HuH-7 (cell line): ENCODE measurements at places on chromosomes 1 and 21.

GRCh38 chr1:226044514-226045101 is 17.9 kb upstream of the H3-3A start:
- no peak for DNase-seq

DNA sequence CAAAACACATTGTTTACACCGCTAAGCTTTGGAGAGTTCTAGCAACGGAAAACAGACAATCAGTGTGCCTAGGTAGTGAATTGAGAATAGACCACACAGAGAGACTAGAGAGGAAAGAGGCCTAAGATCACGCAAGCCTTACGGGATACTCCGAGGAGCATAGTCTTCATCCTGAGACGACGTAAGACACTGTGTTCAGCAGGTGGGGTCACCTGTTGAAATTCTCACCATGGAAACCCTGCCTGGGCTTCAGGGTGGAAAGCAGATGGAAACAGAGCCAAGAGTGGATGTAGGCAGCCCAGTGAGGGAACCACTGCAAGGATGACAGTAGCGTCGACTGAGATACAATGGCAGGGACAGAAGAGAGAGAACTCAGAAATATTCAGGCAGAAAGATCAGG is 40.2 kb downstream of the COA6 start:
- DNase-seq, result no peak

DNA sequence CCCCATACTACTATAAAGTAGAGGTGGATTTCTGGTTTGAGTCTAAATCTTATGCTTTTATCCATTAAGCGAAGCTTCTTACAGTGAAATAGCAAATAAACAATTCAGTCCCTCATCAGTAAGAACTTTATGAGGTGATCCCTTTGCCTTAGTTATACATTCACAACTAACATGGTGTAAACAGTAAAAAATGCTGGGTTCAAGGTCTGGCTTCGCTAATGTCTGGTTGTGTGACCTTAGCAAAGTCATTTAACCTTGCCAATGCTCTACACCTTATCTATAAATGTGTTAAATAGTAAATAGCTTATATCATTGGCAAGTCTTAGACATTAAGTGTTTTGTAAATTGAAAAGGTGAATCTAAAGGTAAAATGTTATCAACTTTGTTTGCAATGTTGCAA is 475.4 kb downstream of the LMO4 start:
- no peak for DNase-seq

DNA sequence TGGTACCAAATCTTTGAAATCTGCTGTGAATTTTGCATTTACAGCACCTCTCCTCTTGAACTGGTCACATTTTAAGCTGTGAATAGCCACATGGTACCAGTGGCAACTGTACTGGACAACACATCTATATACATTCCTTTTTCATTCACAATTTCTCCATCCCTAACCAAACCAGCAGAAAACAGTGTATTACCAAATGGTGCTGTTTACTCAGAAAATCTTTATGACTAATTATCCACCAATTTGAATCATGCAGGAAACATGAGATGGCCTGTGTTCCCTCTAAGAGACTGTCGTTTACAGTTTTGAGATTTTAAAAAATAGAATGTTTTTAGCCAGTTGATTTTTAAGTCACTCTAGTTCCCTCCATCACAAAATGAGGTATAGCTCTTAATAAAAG is 17.6 kb upstream of the CCT8 start:
- no peak for DNase-seq

DNA sequence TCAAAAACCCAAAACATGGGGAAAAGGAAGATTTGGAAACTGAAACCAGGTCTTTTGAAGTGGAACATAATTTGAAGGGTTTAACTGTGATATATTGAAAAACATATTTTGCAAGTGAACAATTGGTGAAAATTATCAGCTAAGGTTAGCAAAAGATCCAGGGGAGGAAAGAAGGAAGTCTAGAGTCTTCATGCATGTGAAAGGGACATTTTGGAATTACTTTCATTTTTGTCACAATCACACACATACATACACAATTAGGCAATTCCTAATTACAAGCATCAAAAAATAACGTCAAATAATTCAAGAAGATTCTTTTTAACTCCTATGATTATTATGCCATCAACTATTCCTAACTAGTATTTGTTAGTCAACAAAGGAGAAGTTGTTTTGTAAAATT is 64.7 kb upstream of the NFIA start:
- DNase-seq, result no peak
